ENCODE measurements at places on chromosomes 6 and 20. TPM values are rescaled to one million over a fixed set of nuclear protein-coding genes. Genes with fewer than 3 reads are reported as not detected.

The OOEP gene
- total RNA-seq, result not detected

DNA sequence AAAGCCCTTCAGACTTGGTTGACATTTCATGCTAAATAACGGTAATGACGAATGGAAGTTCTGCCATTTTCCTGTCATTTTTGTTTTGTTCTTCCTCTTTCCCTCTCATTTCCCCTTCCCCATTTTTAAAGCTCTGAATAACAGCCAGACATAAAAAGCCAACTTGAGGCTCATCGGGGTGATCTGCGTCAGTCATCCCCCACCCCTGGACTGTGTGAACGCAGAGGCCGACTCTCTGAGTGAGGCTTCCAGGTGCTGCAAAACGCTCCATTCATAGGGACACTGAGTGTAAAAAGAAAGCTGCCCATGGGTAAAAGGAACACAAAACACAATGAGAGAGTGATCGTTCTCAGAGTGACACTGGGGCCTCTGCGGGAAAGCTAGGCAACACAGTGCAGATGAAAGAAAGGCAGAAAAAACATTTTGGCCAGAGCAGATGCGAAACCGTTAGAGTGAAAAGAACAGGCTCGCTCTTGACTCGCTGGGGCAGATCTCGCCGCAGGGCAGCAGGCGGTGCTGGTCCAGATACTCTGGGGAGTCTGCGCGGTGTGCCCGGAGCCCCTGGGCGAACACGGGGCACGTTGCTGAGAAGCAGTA is 684.8 kb downstream of the QKI start:
- H3K4me1 ChIP-seq, result no peaks in the 10 kb centered on the region
- no peak for DNase-seq
- H3K27ac ChIP-seq, result no peak overlapping the region
- H3K27me3 ChIP-seq, result no peaks in the 10 kb centered on the region

GRCh38 chr6:142373268-142374090 is 71.7 kb downstream of the ADGRG6 start:
- H3K4me1 ChIP-seq, result no peaks in the 10 kb centered on the region
- H3K27ac ChIP-seq, result no peak overlapping the region
- no peak overlapping the region for H3K4me3 ChIP-seq
- no peak for DNase-seq
- no peaks in the 10 kb centered on the region for H3K36me3 ChIP-seq

DNA sequence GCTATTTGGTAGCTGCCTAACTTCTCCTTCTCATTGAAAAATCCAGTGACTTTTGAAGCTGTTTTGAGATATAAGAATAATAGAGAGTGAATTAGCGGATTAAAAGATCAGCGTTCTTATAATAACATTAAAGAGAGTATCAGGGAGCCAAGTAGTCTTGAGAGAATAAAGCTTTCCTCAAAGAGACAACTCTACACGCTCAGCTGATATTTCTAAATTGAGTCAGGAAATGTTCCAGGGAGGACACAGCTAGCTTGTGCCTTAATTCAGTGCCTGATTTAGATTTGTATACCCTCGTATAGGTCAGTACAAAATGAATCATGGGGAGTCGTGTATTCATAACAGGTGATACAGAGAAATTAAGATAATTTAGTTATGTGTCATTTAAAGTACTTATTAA is 75.1 kb upstream of the QKI start:
- no peak for DNase-seq
- H3K4me3 ChIP-seq, result no peak overlapping the region

The TBP gene
- total RNA-seq, result 18.3 TPM

The ZCCHC3 gene
- total RNA-seq, result 31.9 TPM

DNA sequence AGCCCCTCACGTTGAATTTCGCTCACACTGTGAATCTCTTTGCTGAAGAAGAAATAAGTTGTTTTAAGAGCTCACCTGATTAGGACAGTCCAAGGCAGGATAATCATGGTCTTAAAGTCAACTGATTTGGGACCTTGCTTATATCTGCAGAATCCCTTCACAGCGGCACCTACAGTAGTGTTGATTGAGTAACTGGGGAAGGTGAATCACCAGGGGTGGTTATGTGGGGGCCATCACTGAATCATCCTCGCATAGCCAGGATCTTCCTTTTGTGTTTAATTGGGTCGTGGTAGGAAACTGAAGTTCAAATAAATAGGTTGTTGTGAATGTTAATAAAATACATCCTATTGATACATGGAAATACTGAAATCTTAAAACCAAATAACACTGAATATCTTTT is 20.2 kb upstream of the MICA start:
- no peaks in the 10 kb centered on the region for H3K4me1 ChIP-seq
- no peaks in the 10 kb centered on the region for H3K36me3 ChIP-seq
- H3K27me3 ChIP-seq, result no peaks in the 10 kb centered on the region
- no peak overlapping the region for H3K27ac ChIP-seq
- no peak for DNase-seq
- no peak overlapping the region for H3K4me3 ChIP-seq

DNA sequence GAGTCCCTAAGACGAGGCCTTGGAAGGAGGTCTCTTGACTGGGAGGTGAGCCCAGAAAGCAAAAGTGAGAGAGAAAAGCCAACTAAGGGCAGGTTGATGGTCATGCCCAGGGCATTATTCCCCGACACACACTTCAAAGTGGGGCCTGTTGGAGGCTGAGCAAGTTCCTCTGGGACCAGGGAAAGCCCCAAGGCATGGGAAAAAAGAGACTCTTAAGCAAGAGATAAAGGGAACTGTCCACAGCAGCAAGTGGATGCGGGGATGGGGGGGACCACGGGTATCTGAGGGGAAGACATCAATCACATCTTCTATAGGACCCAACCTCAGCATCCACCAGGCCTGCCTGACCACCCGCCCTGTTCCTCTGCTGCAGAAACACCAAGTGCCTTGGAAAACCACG is 119.9 kb upstream of the MAFB start:
- peaks cover 3% of the 10 kb centered on the region for H3K27me3 ChIP-seq
- H3K4me1 ChIP-seq, result no peaks in the 10 kb centered on the region
- no peak overlapping the region for H3K27ac ChIP-seq

GRCh38 chr6:168330403-168330802 is 10.8 kb upstream of the DACT2 start:
- no peak overlapping the region for H3K27ac ChIP-seq
- no peaks in the 10 kb centered on the region for H3K4me1 ChIP-seq
- no peaks in the 10 kb centered on the region for H3K36me3 ChIP-seq
- no peaks in the 10 kb centered on the region for H3K27me3 ChIP-seq
- H3K4me3 ChIP-seq, result no peak overlapping the region
- no peak for DNase-seq

The OTOR gene
- not detected for total RNA-seq

- H3K27me3 ChIP-seq, result no peaks in the 10 kb centered on the region
- no peak within 1 kb of the TSS for H3K27ac ChIP-seq
- no peak within 1 kb of the TSS for H3K4me3 ChIP-seq
- no peak for DNase-seq
These were observed at the start of gene ADGRF4 for GRCh38 chr6:47698342-47698787. TSS of gene ADGRF4 (plus strand) at chr6:47698580. CDS start at chr6:47707246, 8,666 bp downstream.

All from GM12878 (cell line).